ENCODE measurements at places on chromosomes 7 and 10.

DNA sequence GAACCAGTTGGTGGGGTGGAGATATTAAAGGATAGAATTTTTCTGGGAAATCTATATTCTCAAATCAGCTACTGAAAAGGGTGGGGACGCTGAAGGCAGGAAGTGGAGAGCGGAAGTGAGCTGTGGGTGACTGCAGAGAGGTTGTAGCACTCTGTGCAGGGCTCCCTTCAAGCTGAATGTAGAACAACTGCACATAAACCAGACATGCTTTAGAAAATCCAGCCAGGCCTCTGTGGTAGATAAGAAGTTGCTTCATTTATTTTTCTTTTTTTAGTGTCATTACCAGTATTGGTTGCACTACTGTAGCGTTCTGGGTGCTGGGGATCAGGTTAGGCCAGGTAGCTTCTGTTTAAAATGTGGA is 127.8 kb downstream of the CELF2 start:
- no peak for DNase-seq

- DNase-seq = peak; percentile 96
These were observed 103.9 kb downstream of the CUBN start for GRCh38 chr10:17025444-17026295.

GRCh38 chr10:13161857-13162271 is 506 bp downstream of the MCM10 start:
- DNase-seq = peak; percentile 30

- DNase-seq = no peak
These were observed 18.9 kb downstream of the BAG3 start for GRCh38 chr10:119669975-119670640.

DNA sequence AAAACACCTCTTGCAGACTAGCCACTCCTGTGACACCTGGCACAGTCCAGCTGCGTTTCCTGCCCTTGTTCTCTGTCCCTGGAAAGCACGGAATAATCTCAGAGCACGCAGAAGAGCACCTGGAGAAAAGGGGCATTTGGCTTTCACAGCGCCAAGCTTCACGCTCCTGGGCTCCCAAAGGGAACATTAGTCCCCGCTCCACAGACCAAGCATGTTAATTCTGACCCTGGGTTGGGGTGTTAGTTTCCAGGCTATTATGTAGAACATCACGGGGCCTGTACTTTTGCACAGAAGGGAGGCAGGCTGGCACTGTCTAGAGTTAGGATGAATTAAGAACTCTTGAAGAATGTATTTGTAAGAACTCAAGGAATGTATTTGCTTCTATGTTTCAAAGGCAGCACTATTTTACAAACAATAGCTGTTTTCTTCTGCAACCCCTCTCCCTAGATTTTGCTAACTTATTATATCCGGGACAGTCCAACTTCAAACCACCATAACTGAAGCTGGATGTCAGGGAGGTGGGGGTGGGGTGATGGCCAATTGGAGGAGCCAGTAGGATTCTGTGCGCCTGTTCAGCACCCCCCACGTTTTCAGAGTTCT is 62.2 kb upstream of the TRIM8 start:
- DNase-seq = no peak

- DNase-seq = peak; percentile 74
These were observed at the start of gene CREB3L2 for GRCh38 chr7:138001529-138002095. CREB3L2 (minus strand) TSS chr7:138002086; CDS start chr7:138001705, 381 bp downstream.

DNA sequence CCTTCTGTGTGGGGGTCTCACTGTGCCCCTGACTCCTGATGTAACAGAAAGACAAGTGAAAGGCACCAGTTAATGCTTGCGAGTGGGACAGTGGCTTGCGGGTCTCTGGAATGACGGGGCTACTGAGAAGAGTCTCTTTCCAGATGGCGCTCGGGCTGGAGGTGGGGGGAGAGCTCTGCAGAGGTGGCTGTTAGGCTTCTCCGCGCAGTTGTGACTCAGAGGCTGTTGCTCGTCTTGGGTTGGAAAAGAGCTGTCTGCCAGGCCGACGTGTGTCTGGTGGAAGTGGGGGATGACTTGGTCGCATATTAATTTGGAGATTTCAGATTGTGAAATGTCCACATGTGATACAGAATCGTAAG is 27.9 kb upstream of the SH2B2 start:
- DNase-seq = peak; percentile 23

- no peak for DNase-seq
These were observed 68.6 kb downstream of the INSYN2A start for GRCh38 chr10:127127822-127128221.

DNA sequence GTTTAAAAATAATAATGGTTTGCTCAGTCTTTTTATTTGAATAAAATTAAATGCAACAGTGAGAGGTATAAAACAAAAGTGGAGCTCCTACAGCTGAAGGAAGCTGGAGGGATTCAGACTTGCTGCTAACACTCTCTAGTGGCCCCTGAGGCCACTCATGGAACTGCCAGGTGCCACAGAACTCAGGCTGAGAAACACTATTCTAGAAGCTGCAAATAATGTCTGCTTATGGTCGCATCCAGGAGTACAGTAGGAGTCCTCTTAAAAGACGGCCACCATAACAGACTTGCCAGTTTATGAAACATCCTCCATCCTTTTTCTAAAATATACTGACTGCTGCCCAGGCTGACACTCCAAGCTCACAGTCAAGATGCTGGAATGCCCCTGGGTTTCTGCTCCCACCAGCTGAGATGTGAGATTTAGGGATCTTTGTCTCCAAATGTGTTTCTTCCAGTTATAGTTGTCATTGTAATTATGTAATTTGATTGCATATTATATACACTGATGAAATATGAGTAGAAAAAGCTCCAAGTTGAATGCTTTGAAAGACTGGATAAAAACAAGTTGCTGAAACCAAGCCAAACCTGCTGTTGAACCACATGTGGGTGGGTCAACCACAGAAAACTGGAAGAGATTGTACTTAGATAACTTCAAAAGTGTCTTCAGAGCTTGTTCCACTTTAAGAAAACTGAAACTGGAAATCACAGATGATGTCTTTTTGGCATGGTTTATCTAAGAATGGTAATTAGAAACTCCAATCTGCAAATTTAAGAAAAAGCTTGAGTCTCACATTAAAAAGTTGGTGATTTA is 213.7 kb upstream of the AOAH start:
- DNase-seq = no peak

DNA sequence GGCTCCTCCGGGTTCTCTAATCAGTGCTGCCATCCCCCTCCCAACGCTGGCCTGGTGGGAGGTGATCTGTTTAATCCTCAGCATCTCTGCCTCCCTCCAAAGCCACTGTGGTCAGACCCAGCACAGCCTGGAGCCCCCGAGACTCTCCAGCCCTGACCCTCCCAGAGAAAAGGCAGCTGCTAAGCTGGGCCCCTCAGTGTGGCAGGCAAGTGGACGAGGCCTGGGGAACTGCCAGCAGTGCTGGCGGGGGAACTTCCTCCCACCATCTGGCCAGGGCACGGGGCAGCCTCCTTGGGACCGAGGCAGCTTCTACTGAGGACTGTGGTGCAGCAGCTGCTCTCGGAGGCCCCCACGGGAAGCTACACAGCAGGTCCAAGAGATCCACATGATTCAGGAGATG is 51.1 kb downstream of the DPYSL4 start:
- no peak for DNase-seq

DNA sequence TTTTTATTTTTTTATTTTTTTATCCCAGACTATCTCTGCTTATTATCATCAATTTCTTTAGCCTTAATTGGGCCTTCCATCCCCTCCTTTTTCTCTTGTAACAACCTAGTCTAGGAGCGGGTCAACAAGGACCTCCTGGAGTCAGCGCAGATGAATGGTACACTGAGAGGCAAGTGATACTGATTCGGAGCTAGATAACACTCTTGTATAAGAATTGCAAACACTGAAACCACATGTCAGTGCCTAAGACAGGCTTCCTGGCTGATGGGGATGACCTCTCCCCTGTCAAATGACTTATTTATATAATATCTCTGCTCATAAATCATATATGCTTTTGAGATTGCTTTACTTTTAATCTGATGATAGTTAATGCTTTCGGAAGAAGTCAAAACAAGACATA is 22.7 kb downstream of the BPGM start:
- no peak for DNase-seq

- DNase-seq = no peak
These were observed 561 bp downstream of the FGFR2 start for GRCh38 chr10:121597504-121598262.

- no peak for DNase-seq
These were observed 36.2 kb upstream of the RET start for GRCh38 chr10:43040482-43041256.

GRCh38 chr10:48773580-48773979 is 88.9 kb downstream of the WDFY4 start:
- no peak for DNase-seq

DNA sequence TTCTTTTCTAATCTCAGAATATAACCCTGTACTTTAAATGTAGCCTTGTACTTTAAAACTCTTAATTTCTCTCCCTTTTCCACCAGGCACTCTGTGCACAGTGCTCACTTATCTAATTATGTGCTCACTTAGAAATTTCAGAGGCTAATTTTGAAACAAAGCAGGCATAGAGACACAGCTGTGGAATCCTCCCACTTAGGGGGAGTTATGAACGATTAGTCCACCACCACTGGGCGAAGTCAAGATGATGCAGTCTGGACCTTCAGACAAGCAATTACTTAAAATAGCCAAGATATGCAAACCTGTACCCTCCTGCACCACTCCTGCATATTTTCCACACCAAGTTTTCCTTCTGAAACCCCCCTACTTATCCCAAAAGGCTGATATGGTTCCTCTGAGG is 143.0 kb downstream of the STK31 start:
- no peak for DNase-seq

DNA sequence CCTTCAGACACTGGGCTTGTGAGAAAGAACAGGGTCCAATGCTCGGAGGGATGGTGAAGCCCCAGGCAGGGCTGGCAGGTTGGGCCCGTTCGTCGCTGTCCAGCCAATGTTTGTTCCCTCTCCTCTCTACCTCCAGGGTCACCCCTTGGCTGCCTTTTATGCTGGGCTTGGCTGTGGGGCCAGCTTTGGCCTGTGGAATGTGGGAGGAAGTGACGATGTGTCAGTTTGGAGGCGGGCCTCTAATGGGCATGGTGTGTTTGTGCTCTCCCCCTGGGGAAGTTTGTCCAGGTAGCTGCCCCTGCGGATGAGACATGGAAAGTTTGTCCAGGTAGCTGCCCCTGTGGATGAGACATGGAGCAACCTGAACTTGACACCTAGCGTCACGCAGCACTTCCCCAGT is 236.7 kb downstream of the GLRX3 start:
- DNase-seq = no peak

DNA sequence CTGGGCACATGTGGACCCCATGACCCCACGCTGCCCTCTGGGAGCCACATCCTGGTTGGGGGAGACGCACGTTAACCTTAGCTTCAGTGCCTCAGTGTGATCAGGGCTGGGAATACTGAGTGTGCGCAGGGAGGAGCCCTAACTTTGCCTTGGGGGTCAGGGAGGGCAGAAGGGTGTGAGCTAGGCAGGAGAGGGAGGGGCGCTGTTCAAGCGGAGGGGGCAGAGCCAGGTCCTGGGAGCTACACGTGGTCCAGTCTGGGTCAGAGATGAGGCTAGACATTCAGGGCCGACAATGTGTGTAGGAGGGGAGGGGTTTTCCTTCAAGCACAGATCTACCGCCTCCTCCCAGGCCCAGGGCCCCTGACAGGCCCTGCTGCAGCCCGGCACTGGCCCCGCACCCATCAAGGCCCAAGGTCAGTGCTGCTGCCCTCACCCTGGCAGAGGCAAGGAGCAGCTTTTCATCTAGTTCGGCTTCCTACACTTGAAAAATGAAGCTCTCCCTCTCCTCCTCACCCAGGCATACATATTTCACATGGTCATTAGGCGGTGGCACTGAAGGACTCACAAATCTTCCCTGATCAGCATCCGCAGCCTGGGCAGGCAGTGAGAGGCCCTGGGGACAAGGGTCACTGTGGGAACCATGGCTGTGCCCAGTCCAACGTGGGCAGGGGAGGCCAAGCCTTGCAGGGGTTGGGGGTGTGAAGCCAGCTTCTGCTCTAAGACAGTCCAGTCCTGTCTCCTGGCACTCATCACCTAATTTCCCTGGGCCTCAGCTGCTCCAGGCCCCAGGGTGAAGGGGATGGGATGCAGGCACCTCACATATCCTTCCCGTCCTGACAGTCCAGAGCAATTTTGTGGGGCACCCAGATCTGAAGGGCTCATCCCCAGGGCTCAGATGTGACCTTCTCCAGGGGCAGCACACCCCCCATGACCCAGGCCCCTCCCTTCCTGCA is 47.3 kb downstream of the C10orf105 start:
- no peak for DNase-seq

GRCh38 chr10:43137717-43138020 is 576 bp upstream of the CSGALNACT2 start:
- peak; percentile 61 for DNase-seq

GRCh38 chr7:112091768-112092167 is 114.4 kb downstream of the DOCK4 start:
- no peak for DNase-seq

DNA sequence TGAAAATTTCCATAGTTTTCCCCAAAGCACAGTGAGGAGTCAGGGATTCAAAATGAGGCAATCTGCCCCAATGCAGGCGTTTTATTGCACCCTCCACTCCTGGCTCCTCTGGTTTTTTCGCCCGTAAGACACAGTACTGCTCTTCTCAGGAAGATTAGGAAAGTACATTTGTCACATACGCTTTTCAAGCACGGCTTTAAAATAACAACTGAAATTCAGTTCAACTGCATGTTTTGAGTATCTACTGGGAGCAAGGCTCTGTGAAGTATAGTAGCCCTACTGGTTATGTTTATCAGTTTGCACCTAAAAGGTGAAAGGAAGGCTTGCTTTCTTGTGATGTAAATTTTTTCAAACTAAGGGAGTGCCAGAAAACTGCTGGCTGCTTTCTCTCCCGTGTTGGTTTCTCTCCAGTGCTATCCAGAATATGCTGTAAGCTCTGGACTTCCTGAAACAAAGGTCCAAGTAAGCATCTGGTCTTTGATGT is 1.9 kb upstream of the SGMS1 start:
- peak; percentile 7 for DNase-seq

GRCh38 chr7:38330861-38331621 is 57.6 kb upstream of the TARP start:
- no peak for DNase-seq

- no peak for DNase-seq
These were observed 67.1 kb downstream of the MTURN start for GRCh38 chr7:30201921-30202320.

- no peak for DNase-seq
These were observed 6.4 kb downstream of the DPY19L1 start for GRCh38 chr7:35030848-35031247.

DNA sequence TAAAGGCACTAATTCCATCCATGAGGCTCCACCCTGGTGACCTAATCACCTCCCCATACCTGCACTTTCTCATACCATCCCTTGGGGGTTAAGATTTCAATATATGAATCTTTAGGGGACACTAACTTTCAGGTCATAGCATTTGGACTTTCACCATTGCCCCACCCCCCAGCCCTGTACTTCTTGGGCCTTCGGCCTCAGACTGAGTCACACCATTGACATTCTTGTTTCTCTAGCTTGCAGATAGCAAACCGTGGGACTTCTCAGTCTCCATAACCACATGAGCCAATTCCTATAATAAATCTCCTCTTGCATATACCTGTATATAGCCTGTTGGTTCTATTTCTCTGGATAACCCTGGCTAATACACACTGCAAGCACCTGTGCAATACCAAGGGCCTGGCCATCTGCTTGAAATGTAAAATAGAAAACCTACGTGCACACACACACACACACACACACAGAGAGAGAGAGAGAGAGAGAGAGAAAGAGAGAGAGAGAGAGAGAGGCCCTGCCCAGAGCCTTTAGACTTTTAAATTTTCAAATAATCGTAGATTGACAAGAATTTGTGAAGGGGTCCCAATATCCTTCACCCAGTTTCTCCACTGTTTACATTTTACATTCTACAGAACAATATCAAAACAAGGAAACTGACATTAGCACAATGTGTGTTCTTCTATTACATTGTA is 25.3 kb downstream of the ANXA8 start:
- peak; percentile 79 for DNase-seq

- no peak for DNase-seq
These were observed 8.9 kb downstream of the TMEM176B start for GRCh38 chr7:150791304-150791703.

Data from EL (cell line).